H1 (cell line): ENCODE measurements at places on chromosomes 11 and 22. TPM values are rescaled to one million over a fixed set of nuclear protein-coding genes. Genes with fewer than 3 reads are reported as not detected.
A peak's percentile ranks its signal among the peaks of the same experiment; 100 is the strongest.

DNA sequence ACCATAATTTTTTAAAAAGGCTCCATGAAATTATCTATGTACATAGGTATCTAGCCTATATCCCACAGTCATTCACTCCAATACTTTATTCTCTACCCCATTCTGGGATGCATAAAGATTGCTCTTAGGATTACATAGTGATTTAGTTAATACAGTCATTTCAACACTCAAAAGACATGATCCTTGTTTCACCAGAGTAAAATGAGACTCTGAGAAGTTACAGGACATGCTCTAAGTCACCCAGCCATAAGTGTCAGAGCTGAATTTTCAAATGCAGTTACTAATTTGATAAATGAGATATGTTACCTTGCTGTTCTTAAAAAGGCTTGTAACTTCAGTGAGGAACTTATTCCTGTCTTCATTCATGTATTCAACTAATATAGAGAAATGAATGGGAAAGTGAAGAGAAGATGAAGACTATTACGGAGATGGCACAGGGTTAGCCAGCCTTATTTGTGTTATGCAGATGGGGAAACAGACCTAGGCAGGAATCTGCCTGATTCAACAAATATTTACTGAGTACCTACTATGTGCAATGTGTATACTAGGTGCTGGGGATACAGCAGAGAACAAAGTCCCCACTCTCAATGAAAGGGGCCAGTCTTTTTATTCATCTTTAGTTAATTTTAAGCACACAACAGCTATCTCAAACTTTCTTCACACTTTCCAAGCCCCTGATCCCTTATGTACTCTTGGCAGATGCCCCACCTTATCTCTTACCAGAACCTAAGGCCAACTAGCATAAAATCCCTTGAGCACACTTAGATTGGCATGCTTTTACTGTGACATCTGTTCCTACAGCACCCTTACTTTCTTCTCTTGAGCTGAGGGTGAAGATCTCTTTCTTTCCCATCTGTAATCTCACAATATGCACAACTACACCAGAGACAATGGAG lies 21.6 kb downstream of the MAPK1 start:
- no peaks in the 10 kb centered on the region for H3K36me3 ChIP-seq
- DNase-seq, result no peak
- no peaks in the 10 kb centered on the region for H3K27me3 ChIP-seq
- H3K4me1 ChIP-seq, result no peaks in the 10 kb centered on the region
- H3K4me3 ChIP-seq, result no peak overlapping the region

GRCh38 chr22:49733631-49734030 lies 94.0 kb downstream of the BRD1 start:
- no peak overlapping the region for H3K27ac ChIP-seq
- H3K27me3 ChIP-seq, result peaks cover 2% of the 10 kb centered on the region
- no peaks in the 10 kb centered on the region for H3K36me3 ChIP-seq
- H3K4me1 ChIP-seq, result no peaks in the 10 kb centered on the region
- no peak overlapping the region for H3K4me3 ChIP-seq

DNA sequence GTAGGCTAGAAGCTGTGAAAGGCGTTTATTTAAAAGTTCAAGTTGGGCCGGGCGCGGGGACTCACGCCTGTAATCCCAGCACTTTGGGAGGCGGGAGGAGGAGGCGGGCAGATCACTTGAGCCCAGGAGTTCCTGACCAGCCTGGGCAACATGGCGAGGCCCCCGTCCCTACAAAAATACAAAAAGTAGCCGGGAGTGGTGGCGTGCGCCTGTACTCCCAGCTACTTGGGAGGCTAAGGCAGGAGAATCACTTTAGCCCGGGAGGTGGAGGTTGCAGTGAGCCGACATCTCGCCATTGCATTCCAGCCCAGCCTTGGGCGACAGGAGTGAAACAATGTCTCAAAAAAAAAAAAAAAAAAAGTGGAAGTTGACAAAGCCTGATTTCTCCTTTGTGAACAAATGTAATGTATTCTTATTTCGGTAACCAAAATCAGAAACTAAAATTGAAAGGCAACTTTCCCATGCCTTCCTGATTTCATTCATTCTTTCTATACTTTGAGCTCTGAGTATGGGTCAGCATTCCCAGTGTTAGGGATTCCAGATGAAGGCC lies 825 bp downstream of the PTPMT1 start:
- no peaks in the 10 kb centered on the region for H3K27me3 ChIP-seq
- peak overlapping the region; percentile 53; the same call in 1 of the 2 replicates for H3K27ac ChIP-seq
- 0 out of 2 replicates have a peak, but pooled peaks cover 2% of the 10 kb centered on the region for H3K36me3 ChIP-seq
- H3K4me3 ChIP-seq, result peak overlapping the region; percentile 44
- H3K4me1 ChIP-seq, result no peaks in the 10 kb centered on the region
- DNase-seq, result no peak

DNA sequence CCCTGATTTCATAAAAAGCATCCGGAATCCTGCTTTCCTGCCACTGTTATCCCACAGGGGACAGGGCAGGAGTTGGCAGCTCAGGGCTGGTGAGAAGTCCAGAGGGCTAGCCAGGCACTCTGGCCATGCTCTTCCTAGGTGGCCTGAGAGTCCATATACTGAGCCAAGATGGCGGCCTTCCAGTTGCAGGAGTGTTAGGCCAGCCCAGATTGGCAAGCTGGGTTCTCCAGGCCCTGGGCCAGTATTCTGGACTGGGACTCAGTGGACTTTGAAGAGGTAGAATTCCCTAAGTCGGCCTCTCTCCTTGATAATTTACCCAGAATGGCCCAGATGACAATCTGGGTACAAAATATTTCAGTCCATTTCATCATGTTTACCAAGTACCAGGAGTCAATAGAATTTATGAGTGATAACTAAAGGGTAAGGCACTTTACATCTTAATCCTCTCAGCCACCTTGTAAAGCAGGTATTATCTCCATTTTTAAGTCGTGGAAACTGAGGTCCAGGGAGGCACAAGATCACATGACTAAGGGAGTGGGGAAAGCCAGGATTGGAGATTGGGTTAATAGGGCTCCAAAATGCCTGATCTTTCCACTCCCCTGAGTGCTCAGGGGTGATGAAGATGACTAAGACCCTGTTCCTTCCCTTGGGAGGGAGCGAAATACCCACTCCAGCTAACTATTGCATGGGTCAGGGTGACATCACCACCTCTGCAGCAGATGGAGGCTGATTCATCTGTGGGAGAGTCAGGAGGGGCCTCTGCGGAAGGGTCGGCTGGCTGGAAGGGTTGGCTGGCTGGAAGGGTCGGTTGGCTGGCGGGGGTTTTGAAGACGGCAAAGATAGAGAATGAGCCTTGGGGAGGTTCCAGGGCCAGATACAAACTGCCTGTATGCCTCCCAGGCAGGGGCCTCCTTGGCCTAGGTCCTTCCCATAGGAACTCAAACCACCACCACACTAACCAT lies 1.2 kb upstream of the MICALL1 start:
- H3K4me1 ChIP-seq, result no peaks in the 10 kb centered on the region
- H3K36me3 ChIP-seq, result no peaks in the 10 kb centered on the region
- no peak overlapping the region for H3K27ac ChIP-seq
- DNase-seq, result peak; percentile 67
- no peak overlapping the region for H3K4me3 ChIP-seq

GRCh38 chr22:45340323-45340722 lies 30.6 kb downstream of the FAM118A start:
- H3K4me3 ChIP-seq, result no peak overlapping the region
- H3K27ac ChIP-seq, result no peak overlapping the region
- H3K4me1 ChIP-seq, result no peaks in the 10 kb centered on the region

- H3K36me3 ChIP-seq, result no peaks in the 10 kb centered on the region
- H3K4me1 ChIP-seq, result no peaks in the 10 kb centered on the region
- no peak overlapping the region for H3K27ac ChIP-seq
Observed at GRCh38 chr11:12169822-12170221, 59.4 kb downstream of the MICAL2 start.

Gene FGF3
- not detected in 2 replicates for total RNA-seq

Gene TTC36
- not detected in 2 replicates for total RNA-seq

- DNase-seq, result no peak
- H3K27ac ChIP-seq, result no peak overlapping the region
- H3K36me3 ChIP-seq, result no peaks in the 10 kb centered on the region
- H3K4me3 ChIP-seq, result no peak overlapping the region
- no peaks in the 10 kb centered on the region for H3K27me3 ChIP-seq
- no peaks in the 10 kb centered on the region for H3K4me1 ChIP-seq
Observed at GRCh38 chr11:74541466-74541865, 47.9 kb upstream of the LIPT2 start.

GRCh38 chr11:64094463-64095260 lies 58.9 kb downstream of the FLRT1 start:
- H3K27ac ChIP-seq, result no peak overlapping the region
- H3K4me1 ChIP-seq, result peaks cover 7% of the 10 kb centered on the region
- H3K27me3 ChIP-seq, result peaks cover 56% of the 10 kb centered on the region

Gene GALNT18
- 5.7 and 6.0 TPM in 2 replicates for total RNA-seq

Gene GRK3
- 32.1 and 35.3 TPM in 2 replicates for total RNA-seq

- no peak for DNase-seq
- no peak overlapping the region for H3K27ac ChIP-seq
- peaks cover 41% of the 10 kb centered on the region for H3K36me3 ChIP-seq
- H3K4me1 ChIP-seq, result no peaks in the 10 kb centered on the region
Observed at GRCh38 chr22:26462641-26463040, 20.9 kb downstream of the HPS4 start.

Gene MTA2
- total RNA-seq, result 114 and 117 TPM in 2 replicates

- H3K27me3 ChIP-seq, result no peaks in the 10 kb centered on the region
- H3K36me3 ChIP-seq, result no peaks in the 10 kb centered on the region
- no peak overlapping the region for H3K27ac ChIP-seq
- H3K4me1 ChIP-seq, result no peaks in the 10 kb centered on the region
- no peak overlapping the region for H3K4me3 ChIP-seq
Observed at GRCh38 chr11:95134491-95134890, 44.8 kb downstream of the ENDOD1 start.

Gene GGTLC2
- not detected in 2 replicates for total RNA-seq

Gene DRD2
- 0.26 and 1.1 TPM in 2 replicates for total RNA-seq

DNA sequence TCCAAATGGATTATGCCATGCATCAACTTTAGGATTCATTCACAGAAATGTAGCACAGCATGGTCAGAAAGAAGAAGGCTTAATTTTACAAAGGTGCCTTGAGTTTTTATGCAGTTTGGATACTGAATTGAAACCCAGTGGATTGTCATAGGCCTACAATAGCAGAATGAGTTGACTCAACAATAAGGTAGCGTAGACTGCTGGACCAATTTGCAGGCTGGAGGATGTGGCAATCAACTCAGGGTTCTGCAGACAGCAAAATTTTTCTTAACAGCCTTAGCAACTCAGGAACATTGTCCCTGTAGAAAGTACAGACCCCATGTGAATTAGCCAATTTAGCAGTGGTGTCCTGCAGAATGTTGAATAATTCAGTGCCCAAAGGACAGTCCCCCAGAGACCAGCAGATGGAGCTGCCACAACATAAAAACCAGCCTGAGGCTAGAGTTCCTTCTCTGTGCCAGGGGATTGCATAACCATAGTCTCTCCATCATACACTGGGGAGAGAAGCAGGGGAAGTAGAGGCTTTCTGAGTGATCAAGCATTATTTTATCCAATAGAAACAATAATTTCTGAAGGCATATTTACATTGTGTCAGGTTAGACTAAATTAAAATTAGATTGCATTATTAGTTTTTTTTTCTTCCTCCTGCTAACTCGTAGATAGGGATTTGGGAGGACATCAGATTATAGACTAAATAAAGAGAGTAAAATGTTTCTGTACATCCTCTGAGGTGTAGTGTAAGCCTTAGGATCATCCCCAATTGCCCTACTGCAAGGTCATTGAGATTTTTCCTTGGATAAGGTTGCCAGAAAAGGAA lies 20.3 kb upstream of the MRPL17 start:
- no peaks in the 10 kb centered on the region for H3K27me3 ChIP-seq
- no peak overlapping the region for H3K27ac ChIP-seq
- H3K4me1 ChIP-seq, result no peaks in the 10 kb centered on the region
- DNase-seq, result no peak
- no peak overlapping the region for H3K4me3 ChIP-seq
- H3K36me3 ChIP-seq, result no peaks in the 10 kb centered on the region

DNA sequence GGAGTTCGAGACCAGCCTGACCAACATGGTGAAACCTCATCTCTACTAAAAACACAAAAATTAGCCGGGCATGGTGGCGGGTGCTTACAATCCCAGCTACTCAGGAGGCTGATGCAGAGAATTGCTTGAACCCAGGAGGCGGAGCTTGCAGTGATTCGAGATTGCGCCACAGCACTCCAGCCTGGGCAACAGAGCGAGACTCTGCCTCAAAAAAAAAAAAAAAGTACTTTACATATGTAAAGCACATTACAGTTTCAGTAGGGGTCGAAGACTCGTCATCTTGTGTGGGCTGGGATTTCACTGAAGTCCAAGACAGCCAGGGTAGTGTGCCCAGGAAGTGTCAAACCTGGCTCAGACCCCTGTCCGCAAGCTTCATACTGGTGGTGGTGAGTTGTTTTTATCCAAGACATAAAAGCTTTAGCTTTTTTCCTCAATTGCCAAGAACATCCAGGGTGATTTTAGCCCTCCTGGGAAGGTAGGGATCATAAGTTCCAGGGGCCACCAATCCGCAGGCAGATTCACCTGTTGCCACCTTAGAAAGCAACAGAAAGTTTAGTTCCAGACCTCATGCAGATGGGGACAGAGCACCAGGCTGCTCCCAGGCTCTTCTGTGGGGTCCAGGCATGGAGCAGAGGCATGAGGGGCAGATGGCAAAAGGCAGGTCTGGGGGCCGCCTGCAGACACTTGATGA lies 21.6 kb upstream of the ADORA2A start:
- H3K36me3 ChIP-seq, result peaks cover 3% of the 10 kb centered on the region; the same call in 1 of the 2 replicates
- DNase-seq, result no peak
- H3K27ac ChIP-seq, result no peak overlapping the region
- no peak overlapping the region for H3K4me3 ChIP-seq

Gene PICALM
- total RNA-seq, result 63.5 and 69.4 TPM in 2 replicates

DNA sequence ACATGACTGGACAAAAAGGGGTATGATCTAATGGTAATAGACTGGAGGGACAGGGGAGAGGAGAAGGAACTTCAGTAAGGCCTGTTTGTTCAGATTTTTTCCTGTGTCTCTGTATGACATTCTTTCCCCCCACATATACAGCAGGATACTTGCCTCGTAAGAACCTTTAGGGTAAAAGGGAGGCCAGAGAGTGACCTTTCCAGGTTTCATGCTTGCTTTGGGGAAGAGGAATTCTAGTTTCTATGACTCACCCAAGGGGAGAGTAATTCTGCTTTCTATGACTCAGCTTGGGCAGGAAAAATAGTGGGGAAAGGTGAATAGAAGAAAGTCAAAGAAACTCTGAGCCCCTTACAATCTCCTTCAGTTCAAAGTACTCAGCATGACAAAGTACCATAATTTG lies 457.0 kb downstream of the DLG2 start:
- H3K27me3 ChIP-seq, result no peaks in the 10 kb centered on the region
- H3K4me1 ChIP-seq, result peaks cover 2% of the 10 kb centered on the region; the same call in 1 of the 2 replicates
- no peak overlapping the region for H3K4me3 ChIP-seq
- peak overlapping the region; percentile 34; the same call in 1 of the 2 replicates for H3K27ac ChIP-seq

DNA sequence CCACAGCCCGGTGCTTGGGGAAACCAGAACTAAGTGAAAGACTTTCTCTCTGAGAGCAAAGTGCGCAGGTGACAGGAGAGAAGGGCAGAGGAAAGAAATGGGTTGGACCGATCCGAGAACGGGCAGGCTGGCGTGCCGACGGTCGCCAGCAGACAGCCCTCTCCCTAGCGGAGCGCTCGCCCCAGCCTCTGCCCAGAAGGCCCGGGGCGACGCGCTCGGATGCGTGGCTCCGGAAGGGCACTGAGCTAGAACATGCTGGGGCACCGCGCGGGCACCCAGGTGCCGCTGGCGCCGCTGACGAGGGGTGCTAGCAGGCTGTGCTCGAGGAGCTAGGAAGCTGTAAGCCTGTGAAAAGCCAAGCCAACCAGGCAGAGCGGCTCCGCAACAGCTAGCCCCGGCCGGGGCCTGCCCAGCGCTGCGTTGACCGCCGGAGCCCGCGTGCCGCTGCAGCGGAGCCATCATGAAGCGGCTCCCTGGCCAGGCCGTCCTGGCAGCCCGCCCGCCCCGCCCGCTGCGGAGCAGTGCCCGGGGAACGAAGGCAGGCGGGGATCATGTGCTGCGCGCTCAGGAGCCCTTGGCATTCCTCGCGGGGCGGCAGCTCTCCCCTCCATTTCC lies 22.1 kb upstream of the RRAS2 start:
- DNase-seq, result peak; percentile 81
- no peaks in the 10 kb centered on the region for H3K36me3 ChIP-seq
- H3K4me3 ChIP-seq, result peak overlapping the region; percentile 59
- peaks cover 3% of the 10 kb centered on the region; the same call in 1 of the 2 replicates for H3K4me1 ChIP-seq
